SJCRH30 (cell line): ENCODE measurements at places on chromosomes 7 and 10.

GRCh38 chr10:36533861-36534260 is 591.5 kb upstream of the ANKRD30A start:
- no peaks in the 10 kb centered on the region for H3K36me3 ChIP-seq
- no peak for DNase-seq
- H3K27ac ChIP-seq = no peak overlapping the region

GRCh38 chr10:93384006-93384405 is 98.1 kb downstream of the MYOF start:
- H3K27me3 ChIP-seq = no peaks in the 10 kb centered on the region
- peak; percentile 75 for DNase-seq
- no peak overlapping the region for H3K4me3 ChIP-seq
- H3K36me3 ChIP-seq = no peaks in the 10 kb centered on the region

DNA sequence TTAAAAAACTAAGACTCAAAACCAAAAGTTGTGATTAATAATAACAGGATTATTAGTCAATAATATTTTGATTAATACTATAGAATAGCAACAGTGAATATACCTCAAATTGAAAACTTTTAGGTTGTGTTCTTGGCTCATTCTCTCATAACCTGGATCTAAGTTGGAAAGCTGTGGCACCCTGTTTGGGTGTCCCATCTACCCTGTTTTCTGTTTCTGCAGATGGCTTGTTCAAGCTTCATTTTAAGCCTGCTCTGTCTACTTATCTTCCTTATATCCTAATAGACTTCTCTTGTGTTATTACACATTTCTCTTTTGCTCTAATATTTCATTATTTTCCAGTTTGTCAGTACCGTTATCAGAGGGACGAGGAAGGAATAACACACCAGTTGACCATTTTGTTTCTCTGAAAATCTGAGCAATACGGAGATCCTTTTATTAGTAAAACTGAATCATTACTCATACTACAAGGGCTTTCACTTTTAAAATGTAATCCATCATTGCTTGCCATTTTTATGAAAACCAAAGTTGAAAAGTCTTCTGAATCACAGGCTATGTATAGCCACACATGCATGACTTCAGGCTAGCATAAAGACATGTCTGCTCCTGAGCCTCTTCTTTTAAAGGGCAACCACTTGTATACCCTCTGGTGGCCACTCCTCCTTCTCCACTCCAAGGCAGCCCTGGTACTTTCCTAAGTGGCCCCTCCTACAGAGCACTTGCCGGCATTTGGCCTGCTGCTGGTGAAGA is 22.3 kb downstream of the COX15 start:
- no peaks in the 10 kb centered on the region for H3K27me3 ChIP-seq
- H3K36me3 ChIP-seq = peaks cover 10% of the 10 kb centered on the region
- no peaks in the 10 kb centered on the region for H3K4me1 ChIP-seq

DNA sequence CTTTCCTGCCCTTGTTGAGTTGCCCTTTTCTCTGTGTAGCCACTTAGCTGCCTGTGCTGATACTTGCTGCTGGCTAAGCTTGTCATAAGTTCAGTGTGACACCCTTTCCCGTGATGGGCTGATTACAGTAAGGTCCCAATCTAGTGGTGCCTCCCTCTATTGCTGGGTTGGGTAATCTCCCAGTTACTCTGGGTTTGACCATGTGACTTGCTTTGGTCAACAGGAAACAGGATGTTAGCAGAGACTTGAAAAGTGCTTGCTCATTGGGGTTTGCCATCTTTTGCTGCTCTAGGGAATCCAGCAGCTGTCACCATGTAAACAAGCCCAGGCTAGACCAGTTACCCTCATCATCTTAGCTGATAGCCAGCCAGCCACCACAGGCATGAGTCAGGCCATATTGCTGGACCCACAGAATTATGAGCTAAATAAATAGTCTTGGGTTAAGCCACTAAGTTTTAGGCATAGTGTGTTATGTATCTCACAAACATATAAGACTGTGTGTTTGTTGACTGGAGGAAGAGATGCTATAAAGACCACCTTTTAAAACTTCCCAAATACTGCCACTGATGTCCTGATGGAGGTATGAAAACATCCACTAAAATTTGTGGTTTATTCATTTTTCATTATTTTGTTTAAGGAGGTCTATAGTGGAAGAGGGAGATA is 4.0 kb upstream of the LEP start:
- peak; percentile 78 for DNase-seq

GRCh38 chr10:110160081-110160480 is 47.3 kb upstream of the MXI1 start:
- H3K4me1 ChIP-seq = no peaks in the 10 kb centered on the region
- no peaks in the 10 kb centered on the region for H3K36me3 ChIP-seq
- no peaks in the 10 kb centered on the region; the same call in 1 of the 2 replicates for H3K27me3 ChIP-seq
- no peak overlapping the region for H3K27ac ChIP-seq

DNA sequence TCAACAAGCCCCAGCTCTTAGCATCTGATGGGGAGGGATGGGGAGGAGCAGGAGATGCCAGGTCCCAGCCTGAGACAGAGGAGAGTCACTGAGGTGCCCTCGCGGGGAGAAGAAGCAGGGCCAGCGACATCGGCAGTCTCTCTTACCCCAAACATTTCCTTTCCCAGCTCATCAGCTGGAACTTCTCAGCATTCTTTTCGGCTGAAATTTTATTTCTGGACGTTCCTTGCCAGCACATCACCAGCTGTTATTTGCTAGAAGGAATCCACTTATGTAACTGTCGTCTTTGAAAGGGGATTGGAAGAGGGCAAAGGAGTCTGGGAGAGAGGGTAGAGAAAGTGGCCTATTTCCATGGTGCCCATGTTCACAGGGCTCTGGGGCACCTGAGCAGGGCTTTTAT is 101.0 kb upstream of the SHH start:
- H3K27ac ChIP-seq = no peak overlapping the region
- H3K4me3 ChIP-seq = no peak overlapping the region
- H3K36me3 ChIP-seq = no peaks in the 10 kb centered on the region

DNA sequence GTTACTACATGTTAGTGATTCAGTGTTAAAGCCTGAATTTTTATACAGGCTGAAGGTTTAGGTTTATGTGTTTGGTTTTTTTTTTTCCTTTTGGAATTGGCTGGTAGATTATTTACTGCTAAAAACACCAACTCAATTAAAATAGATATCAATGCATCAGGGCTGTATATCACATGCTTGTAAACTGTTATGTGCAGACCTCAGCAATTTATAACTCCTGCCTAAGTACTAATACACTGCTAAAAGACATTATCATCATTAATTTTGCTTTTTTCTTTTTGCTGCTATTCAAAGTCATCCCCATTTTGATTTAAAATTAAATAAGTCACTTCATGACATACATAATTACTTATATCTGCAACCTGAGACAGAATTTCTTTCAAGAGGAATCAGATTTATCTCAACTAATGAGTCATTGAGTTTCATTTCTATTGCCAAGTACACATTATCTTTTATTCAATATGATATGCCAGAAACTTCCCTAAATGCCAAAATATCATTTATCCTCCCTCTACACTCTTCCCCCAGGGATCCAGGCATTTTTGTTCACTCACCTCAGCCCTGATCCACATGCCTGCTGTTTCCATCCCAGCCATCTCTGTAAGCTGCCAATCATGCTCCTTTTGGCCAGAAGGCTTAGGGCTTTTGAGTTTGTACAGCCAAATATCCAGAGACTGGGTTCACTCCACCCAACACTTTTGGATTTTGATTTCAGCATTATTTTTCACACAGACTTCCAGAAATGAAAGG is 98.5 kb downstream of the POLR1F start:
- no peak overlapping the region for H3K4me3 ChIP-seq
- no peaks in the 10 kb centered on the region for H3K27me3 ChIP-seq
- H3K27ac ChIP-seq = no peak overlapping the region
- no peaks in the 10 kb centered on the region for H3K36me3 ChIP-seq
- no peak for DNase-seq
- H3K4me1 ChIP-seq = no peaks in the 10 kb centered on the region

DNA sequence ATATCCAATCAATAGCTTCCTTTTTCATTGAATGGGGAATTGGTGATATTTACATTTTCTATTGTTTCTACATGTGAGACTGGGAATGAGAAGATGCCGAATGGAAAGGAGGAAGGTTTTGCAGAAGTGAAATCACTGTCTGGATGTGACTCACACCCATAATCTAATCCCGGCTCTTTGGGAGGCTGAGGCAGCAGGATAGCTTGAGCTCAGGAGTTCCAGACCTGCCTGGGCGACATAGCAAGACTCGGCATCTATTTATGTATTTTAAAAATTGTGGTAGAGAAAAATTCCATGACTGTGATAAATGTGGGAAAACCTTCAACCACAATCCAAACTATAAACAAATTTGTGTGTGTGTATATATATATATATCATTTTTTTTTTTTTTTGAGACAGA is 10.9 kb upstream of the FIS1 start:
- no peaks in the 10 kb centered on the region for H3K4me1 ChIP-seq
- no peak overlapping the region for H3K4me3 ChIP-seq
- H3K27me3 ChIP-seq = peaks cover 7% of the 10 kb centered on the region
- no peaks in the 10 kb centered on the region for H3K36me3 ChIP-seq
- no peak overlapping the region for H3K27ac ChIP-seq

DNA sequence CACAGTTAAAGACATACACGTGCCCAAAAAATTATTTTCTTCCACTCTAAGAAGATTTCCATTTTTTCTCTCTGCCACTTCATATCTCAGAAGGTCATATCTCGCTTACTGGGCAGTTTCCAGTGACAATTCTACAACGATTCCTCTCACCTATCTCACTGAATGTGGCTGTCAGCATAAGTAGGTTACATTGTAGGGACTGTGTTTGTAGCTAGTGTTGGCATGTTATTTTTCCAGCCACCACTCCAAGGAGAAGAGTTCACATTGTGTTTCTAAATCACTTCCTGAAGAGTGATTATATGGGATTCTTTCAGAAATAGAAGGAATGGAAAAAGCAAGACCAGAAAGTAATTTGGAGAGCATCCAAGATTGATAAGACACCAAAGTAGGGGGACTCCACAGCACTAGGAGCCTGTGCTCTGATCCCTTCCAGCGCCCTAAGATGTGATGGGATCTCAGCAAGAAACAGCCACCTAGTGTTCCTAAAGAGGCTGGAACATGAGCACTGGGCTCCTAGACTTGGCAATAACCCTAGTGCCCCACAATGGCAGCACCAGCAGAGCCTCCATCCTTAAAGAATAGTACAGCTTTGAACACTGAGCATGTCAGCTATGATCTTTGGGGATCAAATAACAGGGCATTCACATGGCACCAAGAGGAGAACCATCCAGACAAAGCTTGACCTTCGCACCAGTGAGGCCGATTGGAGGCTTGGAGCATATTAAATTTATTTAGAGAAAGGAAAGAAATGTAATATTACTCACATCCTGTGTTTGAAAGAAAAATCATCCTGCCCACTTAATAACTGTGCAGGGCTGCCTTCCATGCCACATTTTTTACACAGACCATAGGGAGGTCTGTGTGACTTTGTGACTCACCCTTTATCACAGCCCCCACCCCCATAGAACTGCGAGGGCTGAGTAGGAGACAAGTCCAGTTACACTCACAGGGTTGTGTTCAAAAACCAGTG is 51.8 kb downstream of the CAV1 start:
- DNase-seq = peak; percentile 66
- H3K4me3 ChIP-seq = no peak overlapping the region
- H3K27me3 ChIP-seq = no peaks in the 10 kb centered on the region

- H3K27ac ChIP-seq = no peak overlapping the region
- H3K27me3 ChIP-seq = no peaks in the 10 kb centered on the region
- H3K36me3 ChIP-seq = no peaks in the 10 kb centered on the region
- no peak overlapping the region for H3K4me3 ChIP-seq
- no peak for DNase-seq
These were observed 445.2 kb upstream of the FZD8 start for GRCh38 chr10:36087006-36088005.

GRCh38 chr7:142714375-142714774 is 34.9 kb upstream of the PRSS1 start:
- H3K27ac ChIP-seq = no peak overlapping the region
- no peak overlapping the region for H3K4me3 ChIP-seq
- H3K27me3 ChIP-seq = peaks cover 7% of the 10 kb centered on the region; the same call in 1 of the 2 replicates
- H3K4me1 ChIP-seq = no peaks in the 10 kb centered on the region

DNA sequence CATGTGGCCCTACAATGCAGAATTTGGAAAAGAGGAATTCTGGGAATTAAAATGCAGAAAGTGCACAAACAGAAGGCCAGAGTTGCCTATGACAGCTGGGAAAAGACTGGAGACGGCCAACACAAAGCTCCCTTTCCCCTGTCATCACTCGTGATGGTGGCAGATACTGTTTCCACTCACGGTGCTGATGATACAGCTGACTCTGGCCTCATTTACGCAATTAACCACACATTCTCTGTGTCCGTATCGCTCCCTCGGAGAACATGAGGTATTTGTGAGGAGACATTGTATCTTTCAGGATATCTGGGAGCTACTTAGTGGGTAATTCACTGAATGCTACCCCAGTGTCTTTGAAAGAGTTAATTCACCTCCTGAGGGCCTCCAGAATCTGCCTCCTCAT is 172.8 kb downstream of the TAX1BP1 start:
- no peaks in the 10 kb centered on the region for H3K4me1 ChIP-seq
- DNase-seq = no peak
- no peaks in the 10 kb centered on the region for H3K27me3 ChIP-seq
